ENCODE measurements at places on chromosomes 1 and 21.

DNA sequence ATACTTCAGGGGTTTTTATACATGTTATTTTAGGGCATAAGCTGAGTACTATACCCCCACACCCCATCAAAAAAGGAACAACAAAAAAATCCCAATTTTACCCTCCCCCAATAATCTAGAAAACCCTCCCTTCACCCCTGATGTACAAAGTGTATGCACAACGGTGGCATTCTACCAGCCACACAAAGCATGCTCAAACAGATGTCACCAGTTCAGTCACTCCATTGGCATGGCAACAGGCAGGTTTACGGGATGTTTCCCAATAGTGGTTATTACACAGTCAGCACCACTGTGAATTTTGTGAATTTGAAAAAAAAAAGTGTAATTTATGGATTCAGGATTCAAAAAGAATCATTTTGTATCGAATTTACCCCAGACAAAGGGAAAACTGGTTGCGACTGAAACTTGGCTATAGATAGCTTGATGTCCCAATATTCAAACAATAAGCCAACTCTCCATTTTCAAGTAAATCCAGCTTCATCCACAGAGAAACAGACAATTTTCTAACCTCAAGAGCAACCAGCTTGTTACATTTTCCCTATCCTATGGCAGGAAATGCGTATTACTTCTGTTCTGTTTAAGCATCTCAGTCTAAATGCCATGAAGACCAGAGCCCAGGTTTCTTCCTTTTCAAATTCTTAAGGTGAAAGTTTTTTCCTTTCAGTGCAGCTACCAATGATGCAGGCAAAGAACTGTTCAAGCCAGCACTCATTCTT, 34.0 kb upstream of the SLC45A3 start:
- no peak for DNase-seq

DNA sequence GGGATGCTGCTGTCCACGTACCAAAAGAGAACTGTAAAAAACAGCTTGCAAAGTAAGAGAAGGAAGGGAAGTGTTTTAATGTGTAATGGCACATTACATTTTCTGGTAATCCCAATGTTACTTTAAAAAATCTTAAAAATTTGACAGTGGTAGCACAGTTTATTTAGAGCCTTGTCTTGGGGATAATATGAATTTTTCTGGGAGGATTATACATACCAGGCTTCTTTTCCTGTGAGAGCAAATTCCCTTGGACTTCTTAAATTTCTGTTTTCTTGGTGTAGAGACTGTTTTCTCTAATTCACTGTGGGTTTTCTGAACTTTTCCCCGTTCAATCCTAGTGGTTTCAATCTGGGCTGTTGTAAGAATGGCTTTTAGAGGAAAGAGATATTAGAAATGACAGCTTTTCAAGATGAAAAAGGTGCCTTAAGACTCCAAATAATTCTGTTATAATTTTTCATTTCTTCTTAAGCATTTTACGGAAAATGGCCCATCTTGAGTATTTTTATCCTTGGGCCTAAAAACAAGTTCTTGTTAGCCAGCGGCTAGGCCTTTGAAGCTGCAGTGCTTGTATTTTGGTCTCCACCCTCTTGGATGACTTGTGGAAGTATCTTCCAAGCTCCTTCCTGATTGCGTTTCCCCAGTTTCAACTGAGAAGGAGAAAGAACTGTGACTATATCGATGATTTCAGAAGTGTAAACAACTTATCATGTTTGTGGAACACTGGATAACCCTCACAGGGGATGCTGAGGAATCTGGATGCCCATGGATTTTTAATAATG, 70.0 kb downstream of the LEPR start:
- DNase-seq = no peak

DNA sequence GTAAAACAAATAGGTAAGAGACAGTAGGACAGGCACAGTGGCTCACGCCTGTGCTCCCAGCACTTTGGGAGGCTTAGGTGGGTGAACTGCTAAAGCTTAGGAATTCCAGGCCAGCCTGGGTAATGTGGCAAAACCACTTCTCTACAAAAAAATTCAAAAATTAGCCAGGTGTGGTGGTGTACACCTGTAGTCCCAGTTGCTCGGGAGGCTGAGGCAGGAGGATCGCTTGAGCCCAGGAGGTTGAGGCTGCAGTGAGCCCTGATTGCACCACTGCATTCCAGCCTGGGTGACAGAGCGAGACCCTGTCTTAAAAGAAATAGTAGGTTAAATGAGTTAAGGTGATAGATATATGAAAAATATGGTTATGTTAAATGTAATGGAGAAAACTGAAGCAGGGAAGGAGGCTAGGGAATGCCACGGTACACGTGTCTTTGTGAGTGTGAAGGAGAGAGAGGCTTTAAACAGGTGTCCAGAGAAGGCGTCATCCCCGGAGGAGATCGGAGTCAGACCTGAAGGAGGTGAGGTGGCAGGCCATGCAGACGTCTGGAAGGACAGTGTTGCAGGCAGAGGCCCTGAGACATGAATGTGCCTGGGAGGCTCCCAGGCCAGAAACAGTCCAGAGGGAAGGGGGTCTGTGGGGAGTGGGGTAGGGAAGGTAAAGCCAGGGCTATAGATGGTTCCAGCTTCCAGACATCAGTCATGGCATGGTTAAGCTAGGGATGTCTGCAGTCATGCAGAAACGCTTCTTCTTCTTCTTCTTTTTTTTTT, 7.2 kb upstream of the RIPPLY3 start:
- no peak for DNase-seq

- peak; percentile 93 for DNase-seq
These were observed 8.3 kb downstream of the SLC27A3 start for GRCh38 chr1:153783233-153784190.

DNA sequence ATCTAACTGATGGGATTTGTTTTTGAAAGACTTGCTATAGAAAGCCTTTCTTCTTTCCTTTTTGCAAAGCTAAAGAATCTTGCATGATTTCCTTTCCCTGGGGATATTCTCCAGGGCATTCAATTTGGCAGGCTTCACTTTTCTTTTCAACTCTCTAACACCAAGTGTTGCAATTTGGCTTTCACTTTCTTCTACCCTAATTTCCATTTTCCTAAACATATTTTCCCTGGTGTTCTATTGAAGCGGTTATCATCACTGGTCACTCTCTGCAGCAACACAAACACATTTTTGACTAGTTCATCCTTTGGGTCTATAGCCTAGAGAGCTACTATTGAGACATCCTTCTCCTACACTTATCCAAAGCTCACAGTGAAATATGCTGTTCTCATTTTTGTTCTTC, 424.5 kb downstream of the NEGR1 start:
- DNase-seq = no peak

GRCh38 chr1:19254416-19254815, 2.8 kb downstream of the MRTO4 start:
- DNase-seq = no peak

DNA sequence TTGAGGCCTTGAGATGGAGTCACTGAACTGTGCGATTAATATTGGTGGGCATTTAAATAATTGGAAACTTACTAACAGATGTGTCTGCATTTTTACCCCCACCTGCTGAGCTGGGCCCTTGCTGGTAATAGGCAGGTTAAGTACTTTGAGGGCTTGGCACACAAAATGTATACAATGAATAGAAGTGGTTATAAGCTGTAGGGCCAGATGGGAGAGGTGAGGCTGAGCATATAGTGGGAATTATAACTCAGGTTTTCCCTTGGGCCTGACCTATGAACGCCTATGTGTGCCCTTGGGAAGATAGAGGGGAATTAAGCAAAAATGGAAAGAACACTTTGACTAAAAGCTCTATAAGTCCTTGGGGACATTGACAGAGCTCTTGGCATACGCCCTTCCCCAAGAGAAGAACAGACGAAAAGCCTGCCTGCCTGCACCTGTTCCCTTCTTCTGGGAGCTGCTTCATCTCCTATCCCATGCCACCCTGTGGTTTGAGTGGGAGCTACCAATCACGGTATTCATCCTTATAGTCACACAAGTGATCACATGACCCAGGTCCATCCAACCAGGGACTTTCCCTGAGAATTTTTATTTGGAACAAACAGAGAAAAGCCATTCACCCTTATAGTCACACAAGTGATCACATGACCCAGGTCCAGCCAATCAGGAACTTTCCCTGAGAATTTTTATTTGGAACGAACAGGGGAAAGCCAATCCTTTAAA, 260.7 kb upstream of the CSF3R start:
- DNase-seq = no peak

DNA sequence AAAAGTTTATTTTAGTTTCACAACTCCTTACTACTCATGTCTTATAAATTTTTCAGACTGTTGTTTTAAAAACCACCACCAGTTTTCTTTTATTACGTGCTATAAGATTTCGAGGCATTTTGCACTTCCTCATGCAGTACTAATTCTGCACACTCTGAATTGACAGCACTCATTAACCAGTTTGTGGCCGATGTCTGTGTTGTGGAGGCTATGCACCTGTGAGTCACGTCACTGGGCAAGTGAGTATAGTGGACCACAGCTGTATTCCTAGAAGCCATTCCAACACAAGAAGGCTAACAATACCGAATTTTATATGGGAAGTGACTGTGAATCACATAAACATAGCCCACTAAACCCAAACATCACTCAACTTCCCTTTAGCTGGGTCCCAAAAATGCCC, 21.0 kb upstream of the SPATA6 start:
- DNase-seq = no peak

DNA sequence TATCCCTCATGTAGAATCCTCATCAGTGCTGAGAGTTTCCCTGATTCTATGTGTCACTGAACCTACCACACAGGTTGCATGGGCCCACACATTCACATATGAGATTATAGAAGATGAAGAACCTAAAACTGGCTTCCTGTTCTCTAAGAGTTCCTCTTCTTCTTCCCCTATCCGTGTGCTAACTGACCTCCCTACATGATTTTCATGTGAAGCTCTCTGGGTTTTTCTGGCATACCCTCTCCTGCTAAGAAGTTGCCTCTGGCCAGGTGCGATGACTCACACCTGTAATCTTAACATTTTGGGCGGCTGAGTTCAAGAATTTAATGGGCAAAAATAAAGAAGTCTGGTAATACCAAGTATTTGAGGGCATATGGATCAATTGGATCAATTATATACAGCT, 5.5 kb upstream of the CD244 start:
- DNase-seq = no peak

DNA sequence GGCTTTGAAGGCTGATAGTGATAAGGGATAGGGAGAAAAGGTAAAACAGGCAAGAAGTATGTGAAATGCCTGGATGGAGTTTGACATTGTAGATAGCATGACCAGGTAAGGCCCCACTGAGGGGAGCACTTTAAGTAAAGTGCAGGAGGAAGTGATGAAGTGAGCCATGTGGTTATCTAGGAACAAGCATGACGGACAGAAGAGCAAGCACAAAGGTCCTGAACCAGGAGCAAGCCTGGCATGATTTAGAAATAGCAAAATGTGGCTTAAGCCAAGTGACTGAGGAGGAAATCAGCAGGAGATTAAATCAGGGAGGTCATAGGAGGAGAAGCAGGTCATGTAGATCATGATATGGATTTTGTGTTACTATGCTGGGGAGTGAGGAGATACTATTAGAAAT, 129.2 kb downstream of the GLUL start:
- peak; percentile 33 for DNase-seq

DNA sequence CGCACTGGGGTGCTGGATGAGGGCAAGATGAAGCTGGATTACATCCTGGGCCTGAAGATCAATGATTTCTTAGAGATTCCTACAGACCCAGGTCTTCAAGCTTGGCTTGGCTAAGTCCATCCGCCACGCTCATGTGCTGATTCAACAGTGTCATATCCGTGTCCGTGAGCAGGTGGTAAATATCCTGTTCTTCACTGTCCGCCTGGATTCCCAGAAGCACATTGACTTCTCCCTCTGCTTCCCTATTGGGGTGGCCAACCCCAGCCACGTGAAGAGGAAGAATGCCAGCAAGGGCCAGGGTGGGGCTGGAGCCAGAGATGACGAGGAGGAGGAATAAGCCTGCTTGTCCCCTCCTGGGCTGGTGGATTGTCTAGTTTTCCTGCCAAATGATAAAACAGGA, 2.2 kb upstream of the CBR3 start:
- no peak for DNase-seq

DNA sequence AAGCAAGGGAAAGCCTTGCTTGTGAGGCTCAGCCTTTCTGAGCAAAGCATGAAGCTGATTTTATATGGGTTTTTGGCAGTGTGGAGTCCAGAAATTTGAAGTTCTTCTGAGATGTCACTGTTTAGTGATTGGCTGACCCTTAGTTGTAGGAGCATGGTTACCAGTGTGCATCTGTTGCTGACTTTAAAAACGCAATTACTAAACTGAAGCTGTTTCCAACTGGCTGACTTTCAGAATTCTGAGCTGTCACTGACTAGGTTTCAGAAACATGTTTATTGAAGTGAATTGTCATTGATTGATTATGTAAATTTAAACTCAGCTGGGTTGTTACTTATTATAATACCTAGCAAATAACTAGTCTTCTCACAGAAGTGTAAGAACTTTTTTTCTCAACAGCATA, 89.4 kb downstream of the PDE4B start:
- no peak for DNase-seq

GRCh38 chr1:43441894-43442637, 11.7 kb downstream of the HYI start:
- DNase-seq = no peak

DNA sequence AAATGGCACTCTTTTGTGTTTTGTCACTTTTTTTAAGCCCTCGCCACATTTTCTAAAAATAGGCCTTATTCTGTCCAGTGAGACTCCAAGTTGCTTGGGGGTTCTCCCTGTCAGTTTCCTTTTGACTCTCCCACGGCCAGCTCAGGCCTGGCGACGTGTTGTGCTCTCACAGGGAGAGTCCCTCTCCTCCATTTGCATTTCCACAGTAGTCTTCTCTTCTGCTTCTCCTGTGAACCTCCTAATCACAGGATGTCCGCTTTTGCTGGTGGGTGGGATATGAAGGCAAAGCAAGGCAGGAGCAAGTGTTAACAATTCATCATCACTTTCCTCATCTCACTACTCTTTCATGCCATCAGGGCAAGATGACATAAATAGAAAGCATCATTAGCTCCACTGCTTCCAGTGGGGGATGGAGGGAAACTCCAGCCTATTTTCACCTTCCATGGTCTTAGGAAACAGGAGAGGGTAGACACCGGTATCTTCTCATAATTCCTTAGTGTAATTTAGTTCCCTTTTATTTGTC, 99.8 kb downstream of the INTS7 start:
- DNase-seq = no peak

- no peak for DNase-seq
These were observed 3.7 kb downstream of the MATN1 start for GRCh38 chr1:30719406-30720270.

DNA sequence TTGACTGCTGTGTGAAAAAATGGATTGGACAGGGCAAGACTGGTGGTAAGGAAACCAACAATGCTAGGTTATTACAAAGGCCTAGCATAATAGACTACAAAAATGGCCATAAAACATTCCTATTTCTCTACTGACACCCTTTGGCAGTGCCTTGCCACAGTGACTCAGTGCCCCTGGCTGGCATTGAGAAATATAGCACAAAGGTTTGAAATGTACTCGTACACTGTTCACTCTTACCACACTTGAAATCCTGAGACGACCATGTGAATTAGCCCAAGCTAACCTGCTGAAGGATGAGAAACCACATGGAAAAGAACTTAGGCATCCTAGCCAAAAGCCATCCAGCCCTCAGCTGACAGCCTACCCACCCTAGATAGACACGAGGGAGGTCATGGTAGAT, 149.8 kb upstream of the PALMD start:
- DNase-seq = no peak

All from large intestine (tissue), 12 donors.